ENCODE measurements at places on chromosomes 12 and 14.

DNA sequence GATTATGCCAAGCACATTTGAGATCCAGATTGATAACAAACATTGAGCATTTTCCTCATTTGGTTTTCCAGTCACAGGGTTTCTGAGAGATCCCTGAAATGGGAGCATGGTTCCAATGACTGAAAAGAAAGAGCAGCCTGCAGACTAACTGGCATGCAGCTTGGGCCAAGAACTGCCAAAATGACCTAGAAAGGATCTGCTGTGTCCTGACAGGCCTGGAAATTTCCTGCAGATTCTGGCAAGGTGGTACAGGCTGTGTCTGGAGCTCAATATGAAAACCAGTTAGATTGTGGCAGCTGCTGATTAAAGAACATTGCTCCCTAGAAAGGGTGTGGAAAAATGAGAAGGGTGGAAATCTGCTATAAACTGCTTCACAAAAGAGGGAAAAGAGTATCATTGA is 417.3 kb downstream of the IPO8 start:
- no peak for DNase-seq

DNA sequence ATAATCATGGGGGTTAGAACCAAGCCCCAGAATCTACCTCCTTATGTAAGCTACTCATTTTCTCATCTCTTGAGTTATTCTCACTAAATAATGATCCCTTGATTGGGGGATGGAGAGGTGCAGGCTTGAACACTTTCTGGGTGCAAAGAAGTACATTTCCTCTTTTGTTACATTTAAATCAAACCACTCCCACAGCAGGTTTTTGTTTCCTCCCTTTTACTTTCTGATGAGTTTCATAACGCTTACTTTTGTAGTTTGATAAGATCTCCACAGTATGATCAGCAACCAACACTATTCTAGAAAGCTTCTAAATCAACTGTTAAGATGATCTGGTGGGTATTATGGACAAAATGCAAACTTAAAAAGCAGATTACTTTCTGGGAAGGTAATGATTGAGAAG is 20.5 kb downstream of the VCPKMT start:
- no peak for DNase-seq

- DNase-seq: no peak
Observed at GRCh38 chr14:37091651-37092050, 80.8 kb downstream of the SLC25A21 start.

DNA sequence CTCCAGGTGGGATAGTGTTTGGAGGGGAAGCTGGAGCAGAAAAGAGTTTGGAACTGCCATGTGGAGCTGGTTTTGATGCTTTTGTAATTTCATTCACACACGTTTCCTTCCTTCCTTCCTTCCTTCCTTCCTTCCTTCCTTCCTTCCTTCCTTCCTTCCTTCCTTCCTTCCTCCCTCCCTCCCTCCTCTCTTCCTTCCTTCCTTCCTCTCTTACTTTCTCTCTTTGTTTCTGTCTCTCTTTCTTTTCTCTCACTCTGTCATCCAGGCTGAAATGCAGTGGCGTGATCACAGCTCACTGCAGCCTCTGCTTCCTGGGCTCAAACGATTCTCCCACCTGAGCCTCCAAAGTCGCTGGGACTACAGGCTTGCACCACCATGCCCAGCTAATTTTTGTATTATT is 168.0 kb upstream of the ARID2 start:
- no peak for DNase-seq

DNA sequence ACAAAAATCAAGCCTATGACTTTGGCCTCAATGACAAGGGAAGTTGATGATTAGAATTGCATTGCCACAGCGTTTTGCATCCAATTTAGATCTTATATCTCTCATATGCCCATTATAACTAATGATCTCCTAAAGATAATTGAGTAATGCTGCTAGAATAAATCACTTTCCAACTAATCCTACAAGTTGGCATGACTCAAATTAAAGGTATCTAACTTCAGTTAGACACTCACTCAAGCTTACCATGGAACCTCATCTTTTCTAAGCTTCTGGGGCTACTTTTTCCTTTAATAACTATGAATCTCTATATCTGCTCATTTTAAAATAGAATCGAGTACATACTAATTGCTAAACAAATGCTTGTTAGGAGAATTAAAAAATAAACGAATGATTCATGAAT is 427.8 kb downstream of the BTG1 start:
- no peak for DNase-seq

DNA sequence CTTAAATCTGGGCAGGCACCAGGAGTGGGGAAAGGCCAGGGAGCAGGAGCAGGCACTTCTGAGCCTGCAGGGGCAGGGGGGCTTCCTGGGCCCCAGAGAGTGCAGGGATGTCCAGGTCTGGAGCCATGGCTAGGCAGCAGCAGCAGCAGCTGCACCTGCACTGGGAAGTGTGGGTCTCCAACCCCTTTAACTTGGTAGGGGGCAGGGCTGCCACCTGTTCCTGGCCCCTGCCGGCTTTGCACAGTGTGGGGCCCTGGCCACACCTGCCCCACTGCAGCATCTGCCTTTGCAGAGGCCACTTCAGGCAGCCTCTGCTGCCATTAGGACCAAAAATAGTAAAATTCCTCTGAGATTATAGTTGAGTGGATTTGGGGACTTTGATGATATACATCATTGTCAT is 138.5 kb downstream of the SLC16A7 start:
- DNase-seq: no peak

GRCh38 chr14:61706096-61706690 is 10.9 kb downstream of the HIF1A start:
- no peak for DNase-seq

DNA sequence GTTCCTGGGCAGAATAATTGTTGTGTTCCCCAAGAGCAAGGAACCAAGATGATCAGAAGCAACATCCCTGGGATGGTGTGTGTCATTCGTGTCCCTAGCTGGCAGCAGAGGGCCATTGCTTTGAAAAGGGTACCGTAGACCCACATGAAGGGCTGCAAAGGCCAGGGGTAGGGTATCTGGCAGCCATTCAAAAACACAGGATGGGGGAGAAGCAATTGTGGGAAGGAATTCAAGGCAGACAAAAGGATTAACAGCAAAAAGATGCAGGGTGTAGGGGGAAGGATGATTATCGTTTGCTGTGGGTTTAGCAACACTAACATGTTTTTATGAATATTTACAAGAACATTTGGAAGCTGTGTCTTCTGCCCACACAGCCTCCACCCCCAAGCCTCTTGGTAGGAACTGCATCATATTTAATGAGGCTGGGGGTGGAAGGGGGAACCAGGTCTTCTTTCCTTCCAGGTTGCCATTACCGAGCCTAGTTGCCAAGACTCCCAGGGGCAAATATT is 169.0 kb upstream of the G2E3 start:
- no peak for DNase-seq

DNA sequence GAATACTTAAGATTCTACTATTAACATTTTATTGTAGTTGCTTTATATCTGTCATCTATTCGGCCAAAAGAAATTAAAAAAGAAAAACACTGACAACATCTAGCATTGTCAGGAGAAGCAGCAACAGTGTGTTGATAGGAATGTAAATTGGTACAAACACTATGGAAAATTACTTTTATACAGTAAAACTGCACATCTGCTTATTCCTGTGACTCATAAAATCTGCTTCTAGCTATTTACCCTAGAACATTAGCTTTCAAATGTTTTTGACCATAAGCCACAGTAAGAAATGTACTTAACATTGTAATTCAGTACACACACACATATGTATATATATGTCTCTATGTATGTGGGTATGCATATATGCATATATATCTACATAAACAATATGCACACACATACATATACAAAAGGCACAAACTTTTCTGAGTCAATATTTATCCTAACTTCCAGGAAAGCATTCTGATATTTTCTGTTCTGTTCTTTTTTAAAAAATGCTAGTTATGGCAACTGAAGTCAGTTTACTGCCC is 278.9 kb upstream of the GARIN2 start:
- no peak for DNase-seq

- DNase-seq: no peak
Observed at GRCh38 chr14:50038398-50039119, 77.8 kb downstream of the VCPKMT start.

- DNase-seq: no peak
Observed at GRCh38 chr14:73782623-73783022, 68.4 kb upstream of the PNMA1 start.

DNA sequence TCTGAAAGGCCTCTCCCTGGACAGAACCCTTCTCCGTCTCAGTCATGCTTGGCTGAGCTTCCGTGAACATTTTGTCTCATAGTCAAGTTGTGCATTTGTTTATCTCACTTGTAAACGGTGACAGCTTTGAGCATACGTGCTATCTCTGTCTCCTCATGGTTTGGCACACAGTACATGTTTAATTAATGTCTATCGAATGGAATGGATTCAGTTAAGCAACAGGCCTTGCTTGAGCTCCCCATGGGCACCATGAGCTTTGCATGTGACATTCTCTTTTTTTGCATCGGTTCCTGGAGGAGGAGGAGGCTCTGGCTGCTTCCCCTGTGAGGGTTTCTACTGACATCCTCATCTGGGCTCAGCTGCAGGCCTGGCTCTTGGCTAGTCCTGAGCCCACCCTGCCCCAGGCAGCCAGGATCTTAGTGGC is 80.0 kb downstream of the PRIMA1 start:
- DNase-seq: no peak

DNA sequence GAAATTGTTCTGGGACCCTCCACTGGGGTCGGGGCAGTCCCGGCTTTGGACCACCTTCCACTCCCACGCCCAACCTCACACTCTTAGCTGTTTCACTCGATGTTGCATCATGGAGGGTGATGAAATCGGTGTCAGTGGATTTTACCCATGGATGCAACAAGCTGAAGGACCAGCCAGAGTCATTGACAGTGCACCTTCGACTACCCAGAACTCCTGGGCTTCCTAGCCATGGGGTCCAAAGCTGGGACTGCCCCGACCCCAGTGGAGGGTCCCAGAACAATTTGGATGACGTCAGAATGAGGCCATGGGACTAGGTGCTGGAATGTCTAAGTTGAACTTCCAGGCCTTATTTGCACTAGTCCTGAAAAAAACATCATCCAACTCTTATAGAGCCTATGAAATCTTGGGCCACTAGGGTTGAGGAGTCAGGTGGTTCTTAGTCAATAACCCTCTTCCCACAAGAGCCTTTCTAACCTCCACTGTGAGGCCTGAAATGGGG is 882 bp upstream of the IL23A start:
- DNase-seq: no peak

DNA sequence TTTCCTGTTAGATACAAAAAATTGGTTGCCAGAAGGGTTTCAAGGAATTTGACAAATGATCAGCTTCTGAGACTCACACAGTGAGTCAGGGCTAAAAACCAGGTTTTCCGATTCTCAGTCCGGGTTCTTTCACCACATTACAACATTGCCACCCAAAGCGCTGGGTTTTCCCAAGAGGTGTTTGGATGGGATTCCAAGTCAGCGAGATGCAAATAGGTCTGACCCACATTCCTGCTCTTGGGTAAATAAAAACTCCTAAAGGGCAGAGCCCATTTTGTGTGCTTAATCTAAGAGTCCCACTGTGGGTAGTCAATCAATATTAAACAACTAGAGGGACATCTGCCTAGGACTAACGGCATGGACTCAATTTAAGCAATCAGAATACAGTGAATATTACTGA is 5.4 kb upstream of the RIC8B start:
- DNase-seq: no peak

- no peak for DNase-seq
Observed at GRCh38 chr14:72000907-72001306, 68.7 kb downstream of the RGS6 start.

GRCh38 chr14:58368956-58369355 is 26.8 kb upstream of the TOMM20L start:
- no peak for DNase-seq

DNA sequence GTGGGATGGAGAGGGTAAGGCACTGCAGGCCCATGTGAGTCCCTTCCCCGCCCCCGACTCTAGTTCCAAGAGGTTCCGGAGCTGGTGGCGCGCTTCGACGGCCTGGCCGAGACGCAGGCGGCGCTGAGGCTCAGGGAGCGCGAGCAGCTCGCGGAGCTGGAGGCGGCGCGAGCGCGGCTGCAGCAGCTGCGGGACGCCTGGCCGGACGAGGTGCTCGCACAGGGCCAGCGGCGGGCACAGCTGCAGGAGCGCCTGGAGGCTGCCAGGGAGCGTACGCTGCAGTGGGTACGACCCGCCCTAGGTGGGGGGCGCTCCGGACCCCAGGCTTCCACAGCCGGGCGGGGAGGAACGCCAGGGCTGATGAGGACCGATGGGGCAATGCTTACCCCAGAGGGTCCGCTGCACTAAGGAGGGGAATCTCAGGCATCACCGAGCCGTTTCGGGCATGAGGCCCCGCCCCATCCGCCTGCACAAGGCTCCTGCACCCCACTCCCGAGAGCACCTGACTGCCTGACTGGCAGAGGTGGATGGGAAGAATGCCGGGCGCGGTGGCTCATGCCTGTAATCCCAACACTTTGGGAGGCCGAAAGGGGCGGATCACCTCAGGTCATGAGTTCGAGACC is 4.9 kb downstream of the CFAP73 start:
- no peak for DNase-seq

GRCh38 chr14:89909586-89909985 is 44.9 kb downstream of the EFCAB11 start:
- no peak for DNase-seq

- no peak for DNase-seq
Observed at GRCh38 chr14:70021548-70022220, 142.5 kb downstream of the SMOC1 start.

DNA sequence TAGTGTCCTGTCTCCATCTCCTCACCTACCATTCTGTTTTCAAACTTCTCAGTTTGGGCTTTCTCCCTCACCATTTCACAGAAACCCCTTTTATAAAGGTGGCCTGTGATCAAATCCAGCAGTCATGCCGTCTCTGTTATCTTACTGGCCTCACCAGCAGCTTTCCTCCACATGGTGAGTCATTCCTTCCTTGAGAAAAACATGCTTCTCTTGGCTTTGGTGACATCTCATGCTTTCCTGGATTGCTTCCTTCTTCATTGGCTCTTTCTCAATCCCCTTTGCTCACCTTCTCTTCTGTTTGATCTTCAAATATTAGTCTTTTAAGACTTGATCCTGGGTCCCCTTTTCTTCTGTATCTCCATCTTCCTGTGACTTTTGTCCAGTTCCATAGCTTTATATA is 164.9 kb downstream of the ANO4 start:
- no peak for DNase-seq

GRCh38 chr12:44584625-44585024 is 291.5 kb downstream of the NELL2 start:
- no peak for DNase-seq

DNA sequence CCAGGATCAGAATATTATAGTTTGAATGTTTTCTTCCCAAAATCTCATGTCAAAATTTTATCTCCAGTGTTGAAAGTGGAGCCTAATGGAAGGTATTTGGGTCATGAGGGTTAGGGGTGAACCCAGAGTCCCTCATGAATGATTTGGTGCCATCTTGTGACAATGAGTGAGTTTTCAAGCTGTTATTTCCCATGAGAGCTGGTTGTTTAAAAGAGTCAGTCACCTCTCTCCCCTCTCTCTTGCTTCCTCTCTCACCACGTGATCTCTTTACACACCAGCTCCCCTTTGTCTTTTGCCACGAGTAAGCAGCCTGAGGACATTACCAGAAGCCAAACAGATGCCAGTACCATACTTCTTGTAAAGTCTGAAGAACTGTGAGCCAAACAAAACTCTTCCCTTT is 561.6 kb downstream of the RERGL start:
- DNase-seq: no peak
